Activated naive CD4-positive, alpha-beta T cell treated with anti-CD3 and anti-CD28 coated beads, Interleukin-2, amount 50 U/mL, for 16 hours (primary cell): ENCODE measurements at places on chromosomes 6 and 20.
A peak's percentile ranks its signal among the peaks of the same experiment; 100 is the strongest.

DNA sequence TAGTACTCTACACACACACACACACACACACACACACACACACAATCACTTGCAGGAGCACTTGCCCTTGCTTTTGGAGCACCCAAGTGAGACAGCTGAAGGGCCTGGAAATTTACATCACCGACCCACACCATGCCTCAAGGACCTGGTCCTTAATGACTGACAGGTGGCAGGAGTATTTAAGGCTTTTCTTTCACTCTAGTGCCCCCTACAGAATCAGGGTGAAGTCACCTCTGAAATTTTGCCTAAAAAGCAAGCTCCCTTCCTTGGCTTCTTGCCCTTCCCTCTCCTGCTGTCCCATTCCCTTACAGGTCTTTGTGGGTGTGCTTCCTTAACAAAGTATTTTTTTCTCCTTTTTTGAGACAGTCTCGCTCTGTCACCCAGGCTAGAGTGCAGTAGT, 353.5 kb upstream of the IRAK1BP1 start:
- no peak for DNase-seq

- no peak for DNase-seq
Observed at GRCh38 chr6:40626886-40627285, 39.7 kb upstream of the LRFN2 start.

DNA sequence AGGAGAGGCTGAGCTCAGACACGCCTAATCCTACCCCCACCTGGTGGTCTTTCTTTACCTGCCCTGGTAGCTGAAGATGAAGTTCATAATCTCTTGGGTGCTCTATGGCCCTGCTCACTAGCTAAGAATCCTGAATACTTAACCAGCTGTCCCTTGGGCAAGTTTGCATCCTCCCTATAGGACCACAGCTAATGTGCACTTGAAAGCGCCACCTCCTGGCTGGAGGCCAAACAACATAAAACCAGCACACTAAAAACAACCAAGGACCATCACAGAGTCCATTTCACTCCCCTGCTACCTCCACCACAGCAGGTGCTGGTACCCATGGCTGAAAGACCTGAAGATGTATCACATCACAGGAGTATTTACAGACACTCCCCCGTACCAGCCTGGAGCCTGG, 155.5 kb upstream of the SLC24A3 start:
- no peak for DNase-seq

DNA sequence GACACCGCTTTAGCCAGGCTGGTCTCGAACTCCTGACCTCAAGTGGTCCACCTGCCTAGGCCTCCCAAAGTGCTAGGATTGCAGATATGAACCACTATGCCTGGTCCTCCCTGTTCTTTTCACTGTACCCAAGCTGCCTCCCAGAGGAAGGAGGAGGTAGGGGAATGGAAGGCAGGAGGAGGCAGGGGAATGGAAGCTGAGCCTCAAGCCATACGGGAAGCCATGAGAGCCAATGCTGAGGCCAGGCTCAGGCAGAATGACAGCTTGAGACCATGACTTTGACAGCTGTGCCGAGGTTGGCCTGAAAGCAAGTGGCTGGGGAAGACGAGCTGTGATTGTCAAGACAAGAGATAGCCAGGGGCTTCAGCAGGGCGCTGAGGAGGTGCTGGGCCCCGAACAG, 13.6 kb upstream of the ZNF335 start:
- no peak for DNase-seq

GRCh38 chr6:130457605-130458004, 91.8 kb downstream of the TMEM200A start:
- no peak for DNase-seq

- no peak for DNase-seq
Observed at GRCh38 chr20:48684501-48685041, 143.2 kb downstream of the PREX1 start.

DNA sequence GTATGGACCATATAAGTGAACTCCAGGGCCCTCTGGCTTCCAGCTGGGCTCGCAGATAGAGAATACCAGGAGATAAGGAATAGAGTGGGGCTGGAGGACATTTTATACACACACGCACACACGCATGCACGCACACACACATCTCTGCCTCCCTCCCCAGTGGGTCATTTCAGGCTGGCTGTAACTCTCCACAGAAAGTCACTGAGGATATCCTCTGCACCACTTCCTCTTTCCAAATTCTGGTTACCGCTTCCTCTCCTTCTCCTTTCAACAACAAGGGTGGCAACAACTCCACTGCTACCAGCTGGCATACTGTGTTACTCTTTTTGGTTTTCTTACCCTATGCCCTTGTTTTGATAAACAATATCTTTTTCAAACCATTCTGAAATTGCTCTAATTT, 280.2 kb downstream of the COL12A1 start:
- DNase-seq = no peak

GRCh38 chr6:154481521-154482013, 28.9 kb downstream of the CNKSR3 start:
- no peak for DNase-seq

DNA sequence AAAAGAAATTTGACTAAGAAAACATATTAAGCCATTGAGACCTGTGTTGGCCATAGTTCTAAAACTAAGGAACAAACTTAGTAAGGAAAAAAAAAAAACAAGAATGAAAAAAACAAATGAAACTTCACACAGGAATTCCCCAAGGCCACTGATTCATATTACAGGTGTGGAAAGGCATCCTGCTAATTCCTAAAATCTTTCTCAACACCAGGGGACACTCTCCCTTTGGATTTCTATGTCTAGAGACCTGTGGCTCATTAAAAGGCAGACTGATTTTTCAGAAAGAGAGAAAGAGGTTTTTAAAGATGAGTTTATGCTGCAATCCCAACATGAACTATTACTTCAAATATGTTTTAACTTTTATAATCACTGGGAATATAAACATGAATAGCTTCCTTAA, at the start of gene OR12D1:
TSS of gene OR12D1 (plus strand) at position 341 of the 400 bp plus-strand sequence.
- no peak for DNase-seq

DNA sequence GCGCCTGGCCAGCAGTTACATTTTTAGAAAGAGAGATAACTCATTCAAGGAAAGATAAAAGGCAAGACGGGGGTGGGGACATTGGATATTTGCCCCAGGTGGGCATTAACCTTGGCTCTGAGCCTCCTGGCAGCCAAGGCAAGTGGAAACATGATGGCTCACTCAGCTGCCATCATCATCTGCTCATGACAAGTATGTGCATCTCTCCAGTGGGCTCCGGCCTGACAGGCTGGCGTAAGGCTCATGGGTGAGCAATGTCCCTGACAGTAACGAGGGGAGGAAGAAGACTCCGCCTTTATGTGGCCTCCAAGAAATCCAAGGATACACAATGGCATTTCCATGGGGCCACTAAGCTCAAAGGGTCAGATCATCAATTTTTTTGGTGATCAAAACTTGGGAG, 13.3 kb downstream of the ANKRD60 start:
- no peak for DNase-seq

- no peak for DNase-seq
Observed at GRCh38 chr20:43974695-43975094, 60.0 kb downstream of the TOX2 start.

DNA sequence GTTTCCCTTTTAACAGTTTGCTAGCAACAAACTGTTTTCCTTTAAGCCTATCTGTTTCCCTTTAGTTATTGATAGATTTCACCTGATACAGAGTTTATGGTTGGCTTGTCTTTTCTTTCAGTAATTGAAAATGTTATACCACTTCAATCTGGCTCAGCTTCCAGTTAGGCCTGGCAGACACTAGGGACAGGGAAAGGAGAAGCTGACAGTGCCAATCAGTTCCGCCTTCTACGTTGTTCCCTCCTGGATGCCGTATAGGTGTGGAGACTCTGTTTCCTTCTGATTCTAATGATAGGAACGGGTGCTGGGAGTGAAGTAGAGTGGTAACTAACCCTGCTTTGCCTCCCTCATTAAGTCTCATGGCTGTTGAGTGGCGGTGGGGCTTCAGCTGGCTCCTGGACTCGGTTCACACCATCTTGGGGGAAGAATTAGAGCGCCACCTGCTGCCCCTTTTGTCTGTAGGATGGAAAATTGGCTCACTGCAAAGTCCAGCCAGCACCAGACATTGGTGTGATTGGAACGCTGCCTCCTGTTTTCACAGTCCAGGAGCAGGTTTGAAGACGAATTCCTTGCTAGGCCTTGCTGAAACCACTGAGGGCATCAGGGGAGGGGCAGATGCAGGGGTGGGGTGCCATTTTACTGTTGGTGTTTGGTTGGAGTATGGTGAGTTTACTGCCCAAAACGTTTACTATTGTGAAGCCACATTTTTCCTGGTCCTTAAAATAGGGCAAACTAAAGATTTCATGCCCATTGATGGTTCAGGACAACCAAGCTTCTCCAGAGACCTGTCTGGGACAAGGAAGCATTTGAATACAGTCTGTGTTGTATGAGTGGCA, 1729.5 kb downstream of the GRIK2 start:
- no peak for DNase-seq

GRCh38 chr6:50353603-50354002, 303.9 kb upstream of the DEFB112 start:
- no peak for DNase-seq

DNA sequence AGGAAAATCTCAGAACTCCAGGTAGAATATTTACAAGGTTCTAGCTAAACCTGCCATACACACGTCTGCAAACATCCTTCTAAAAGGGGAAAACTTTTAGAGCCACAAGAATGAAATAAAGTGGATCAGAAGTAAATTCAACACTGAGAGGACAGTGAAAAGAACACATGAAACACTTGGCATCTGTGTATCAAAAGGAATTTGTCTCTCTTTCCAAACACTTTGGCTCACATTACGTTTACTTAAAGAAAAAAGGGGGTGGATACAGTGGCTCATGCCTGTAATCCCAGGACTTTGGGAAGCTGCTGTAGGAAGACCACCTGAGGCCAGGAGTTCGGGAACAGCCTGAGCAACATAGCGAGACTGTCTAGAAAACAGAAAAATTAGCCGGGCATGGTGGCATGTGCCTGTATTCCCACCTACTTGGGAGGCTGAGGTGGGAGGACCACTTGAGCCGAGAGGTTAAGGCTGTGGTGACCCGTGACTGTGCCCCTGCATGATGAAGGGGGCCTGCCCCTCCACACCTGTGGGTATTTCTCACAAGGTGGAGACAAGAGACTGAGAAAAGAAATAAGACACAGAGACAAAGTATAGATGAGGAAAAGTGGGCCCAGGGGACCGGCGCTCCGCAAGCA, 35.4 kb downstream of the NINL start:
- no peak for DNase-seq

DNA sequence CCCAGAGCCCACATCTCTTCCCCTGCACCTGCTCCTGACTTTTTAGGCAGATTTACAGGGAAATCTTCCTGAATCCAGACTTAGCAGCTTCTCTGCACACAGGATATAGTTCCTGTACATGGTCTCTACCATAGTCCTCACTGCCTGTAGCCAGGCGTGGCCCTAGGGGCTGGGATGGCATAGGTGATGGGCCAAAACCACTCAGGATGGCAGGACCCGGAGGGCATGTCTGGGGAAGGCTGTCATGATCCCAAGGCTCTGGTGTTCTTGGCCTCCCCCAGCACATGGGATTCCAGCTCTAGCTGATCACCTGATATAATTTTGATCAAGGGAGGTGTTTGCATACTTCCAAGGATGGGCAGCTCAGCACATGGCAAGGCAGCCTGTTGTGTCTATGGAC, 58.0 kb downstream of the TOX2 start:
- DNase-seq = no peak

- no peak for DNase-seq
Observed at GRCh38 chr6:15527838-15528617, 134.8 kb downstream of the DTNBP1 start.

DNA sequence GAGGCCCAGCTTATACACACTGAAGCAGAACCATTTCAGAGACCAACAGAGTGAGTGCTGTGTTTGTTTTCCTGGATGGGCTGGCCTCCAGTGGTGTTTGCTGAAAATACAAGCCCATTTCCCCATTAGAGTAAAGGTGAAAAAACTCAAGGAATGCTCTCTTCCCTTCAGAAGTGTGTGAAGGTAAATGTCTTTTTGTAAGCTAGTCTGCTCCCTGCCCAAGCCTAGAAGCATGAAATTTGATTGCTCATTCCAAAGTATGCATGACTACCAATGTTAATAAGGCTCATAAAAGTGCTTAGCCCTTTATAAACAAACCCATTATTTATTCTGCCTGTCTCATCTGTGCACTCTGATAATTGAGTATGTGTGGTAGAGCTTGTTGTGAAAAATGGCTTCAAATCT, 59.1 kb downstream of the ADGRF1 start:
- no peak for DNase-seq

- DNase-seq = no peak
Observed at GRCh38 chr6:134797400-134798113, 152.3 kb downstream of the ALDH8A1 start.

GRCh38 chr20:63580796-63581461, 6.9 kb upstream of the HELZ2 start:
- peak; percentile 77 for DNase-seq

DNA sequence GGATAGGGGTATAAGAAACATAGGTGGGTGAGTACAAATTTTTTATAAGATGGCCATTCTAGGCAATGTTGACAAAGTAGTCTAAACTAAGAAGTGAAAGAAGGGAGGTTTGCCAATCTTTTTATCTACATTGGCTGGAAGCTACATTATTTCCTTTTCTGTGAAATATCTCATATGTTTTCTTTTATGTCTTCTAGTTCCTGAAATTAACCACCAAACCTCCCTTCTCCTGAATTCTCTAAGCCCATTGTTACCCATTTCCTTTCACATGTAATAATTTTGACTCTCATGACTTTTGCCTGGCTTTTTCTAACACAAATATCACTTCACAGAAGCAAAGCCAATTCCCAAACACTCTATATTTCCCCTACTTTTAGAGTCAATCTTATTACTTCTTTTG, 496.2 kb upstream of the JAG1 start:
- DNase-seq = no peak

DNA sequence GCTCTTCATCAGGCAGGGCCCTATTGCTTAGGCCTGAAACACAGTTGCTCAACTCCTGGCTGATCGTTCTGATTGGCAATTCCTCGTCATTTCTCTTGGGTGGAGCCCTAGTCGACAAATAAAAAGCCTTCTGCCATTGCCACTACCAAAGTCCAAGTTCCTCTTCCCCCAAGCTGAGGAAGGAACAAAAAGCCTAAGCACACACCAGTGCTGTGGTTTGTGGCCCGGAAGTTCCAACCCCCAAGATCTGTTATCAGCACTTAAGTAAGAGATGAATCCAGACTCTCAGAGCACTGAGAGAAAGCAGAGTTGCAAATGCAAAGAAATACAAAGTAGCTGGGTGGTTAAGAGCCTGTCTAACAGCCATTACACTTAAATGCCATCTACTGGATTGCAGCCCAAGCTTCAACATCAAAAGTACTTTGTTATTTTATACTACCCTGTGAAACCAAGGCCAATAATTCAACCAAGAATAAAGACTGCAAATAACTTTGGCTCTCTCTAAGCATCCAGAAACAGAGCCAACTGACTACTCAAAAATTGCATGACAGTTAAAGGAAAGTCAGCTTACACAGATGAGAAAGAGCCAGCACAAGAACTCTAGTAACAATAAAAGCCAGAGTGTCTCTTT, 1024.0 kb downstream of the GRIK2 start:
- DNase-seq = no peak

DNA sequence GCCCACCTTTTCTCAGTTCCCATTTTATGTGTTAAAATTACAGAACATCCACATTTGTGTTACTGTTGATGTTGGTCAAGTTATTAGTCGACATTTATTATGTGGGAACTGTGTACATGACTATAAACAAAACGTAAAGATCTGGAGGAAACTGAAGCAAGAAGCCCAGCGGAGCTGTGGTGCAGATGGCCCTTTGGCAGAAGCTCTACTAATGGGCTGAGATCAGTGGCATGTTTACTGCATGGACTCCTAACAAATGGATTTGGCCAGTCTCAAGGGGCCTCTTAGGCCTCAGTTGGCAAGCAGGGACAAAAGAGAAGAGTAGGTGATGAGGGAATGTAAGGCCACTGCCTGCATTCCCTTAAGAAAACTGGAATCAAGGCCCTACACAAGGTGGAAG, 282.1 kb upstream of the TCF21 start:
- DNase-seq = no peak

- no peak for DNase-seq
Observed at GRCh38 chr6:148524471-148524882, 181.8 kb downstream of the SASH1 start.
